Activated naive CD4-positive, alpha-beta T cell treated with anti-CD3 and anti-CD28 coated beads, Interleukin-2, amount 50 U/mL, for 72 hours (primary cell): ENCODE measurements at places on chromosomes 7 and 10. TPM values are rescaled to one million over a fixed set of nuclear protein-coding genes. Genes with fewer than 3 reads are reported as not detected.

The LRIT2 gene
- total RNA-seq: not detected

GRCh38 chr7:18294411-18294810 is 201.1 kb upstream of the HDAC9 start:
- no peak for DNase-seq

The MTERF1 gene
- 18.3 TPM for total RNA-seq

The WNT8B gene
- total RNA-seq: 0.45 TPM

The SPAM1 gene
- total RNA-seq: not detected

The RNF148 gene
- total RNA-seq: not detected

DNA sequence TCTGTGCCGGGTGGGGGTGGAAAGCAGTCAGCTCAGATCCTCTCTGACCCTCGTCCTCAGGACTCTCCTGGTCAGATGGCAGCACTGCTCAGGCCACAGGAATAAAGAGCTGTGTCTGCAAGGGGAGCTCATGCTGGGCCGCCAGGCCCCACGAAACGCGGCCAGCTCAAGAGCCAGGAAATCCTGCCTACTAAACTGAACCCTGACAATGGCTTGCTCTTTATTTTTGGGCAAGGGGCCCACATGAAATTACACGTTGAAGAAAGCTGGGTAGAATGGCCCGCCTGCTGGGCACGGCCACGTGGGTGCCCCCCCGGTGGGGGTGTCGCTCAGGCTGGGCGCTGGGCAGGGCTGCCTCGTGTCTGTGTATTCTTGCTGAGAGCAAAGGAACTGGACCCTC is 103.0 kb downstream of the ITIH5 start:
- DNase-seq: no peak

- DNase-seq: no peak
Observed at GRCh38 chr7:139762886-139763285, 14.9 kb downstream of the HIPK2 start.

- no peak for DNase-seq
Observed at GRCh38 chr10:88874281-88874680, 5.8 kb upstream of the STAMBPL1 start.

GRCh38 chr7:66557214-66558200 is 71.2 kb upstream of the KCTD7 start:
- DNase-seq: peak; percentile 85

- DNase-seq: no peak
Observed at GRCh38 chr7:40611095-40611871, 476.5 kb downstream of the SUGCT start.

DNA sequence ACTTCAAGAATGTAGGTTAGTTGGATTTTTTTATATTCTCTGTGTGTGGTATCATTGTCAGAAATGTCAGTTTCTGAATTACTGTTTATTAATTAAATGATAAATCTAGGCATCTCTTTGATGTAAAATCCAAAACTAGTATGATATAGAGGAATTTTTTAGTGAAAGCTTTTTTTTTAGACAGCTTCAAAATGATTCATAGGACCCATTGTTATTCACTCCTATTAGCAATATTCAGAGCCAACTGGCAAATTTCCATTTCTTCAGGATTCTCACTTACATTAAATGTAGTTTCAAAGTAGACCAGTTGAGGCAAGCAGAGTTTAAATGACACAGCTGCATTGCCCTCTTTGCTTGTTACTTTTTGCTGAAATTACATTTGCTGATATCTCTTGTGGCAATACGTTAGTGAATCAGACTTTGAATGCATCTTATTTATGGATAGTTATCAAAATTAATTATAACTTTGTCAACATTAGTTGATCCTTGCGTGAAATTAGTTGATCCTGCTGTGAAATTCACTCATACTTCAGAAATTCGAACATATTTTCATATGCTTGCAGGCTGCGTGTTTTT is 20.3 kb downstream of the ZNF277 start:
- DNase-seq: no peak

GRCh38 chr7:109926738-109927137 is 1164.2 kb upstream of the LRRN3 start:
- DNase-seq: no peak

The CBX3 gene
- total RNA-seq: 212 TPM

GRCh38 chr10:78995987-78996791 is 72.6 kb upstream of the ZMIZ1 start:
- no peak for DNase-seq

The SCART1 gene
- 3.8 TPM for total RNA-seq

DNA sequence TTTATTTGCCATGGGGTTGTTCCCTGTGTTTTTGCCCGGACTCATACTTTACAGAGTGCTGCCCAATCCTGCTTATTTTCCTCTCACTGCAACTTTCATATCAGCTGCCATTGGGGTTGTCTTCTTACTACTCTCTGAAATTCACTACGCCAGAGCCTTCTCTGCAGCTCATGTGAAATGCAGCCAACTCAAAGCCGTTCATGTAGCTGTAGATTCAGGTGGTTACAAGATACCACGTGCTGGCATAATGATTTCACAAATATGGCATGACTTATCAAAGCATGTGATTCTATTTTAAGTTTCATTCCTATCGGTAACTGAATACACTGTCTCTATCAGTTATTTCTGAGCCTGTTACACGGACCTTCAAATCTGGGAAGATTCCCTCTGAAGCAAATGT is 130.3 kb upstream of the WNT16 start:
- no peak for DNase-seq

GRCh38 chr7:128791972-128792327 is 182 bp downstream of the CCDC136 start:
- DNase-seq: no peak

DNA sequence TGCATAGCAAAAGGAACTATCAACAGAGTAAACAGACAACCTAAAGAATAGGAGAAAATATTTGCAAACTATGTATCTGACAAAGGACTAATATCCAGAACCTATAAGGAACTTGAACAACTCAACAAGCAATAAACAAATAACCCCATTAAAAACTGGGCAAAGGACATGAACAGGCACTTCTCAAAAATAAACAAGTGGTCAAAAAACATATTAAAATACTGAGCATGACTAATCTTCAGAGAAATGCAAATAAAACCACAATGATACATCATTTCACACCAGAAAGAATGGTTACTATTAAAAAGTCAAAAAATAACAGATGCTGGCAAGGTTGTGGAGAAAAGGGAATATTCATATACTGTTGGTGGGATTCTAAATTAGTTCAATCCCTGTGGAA is 17.1 kb downstream of the MAGI2 start:
- no peak for DNase-seq

The TMEM213 gene
- total RNA-seq: 0.18 TPM

GRCh38 chr7:74233655-74234285 is 20.4 kb downstream of the RFC2 start:
- no peak for DNase-seq

GRCh38 chr10:8044908-8045725 is 9.4 kb upstream of the GATA3 start:
- DNase-seq: no peak

The SLC26A5 gene
- total RNA-seq: not detected

GRCh38 chr7:149415391-149416071 is 45.3 kb downstream of the ZNF777 start:
- DNase-seq: no peak

GRCh38 chr7:24718977-24719491 is 38.2 kb downstream of the GSDME start:
- DNase-seq: no peak

DNA sequence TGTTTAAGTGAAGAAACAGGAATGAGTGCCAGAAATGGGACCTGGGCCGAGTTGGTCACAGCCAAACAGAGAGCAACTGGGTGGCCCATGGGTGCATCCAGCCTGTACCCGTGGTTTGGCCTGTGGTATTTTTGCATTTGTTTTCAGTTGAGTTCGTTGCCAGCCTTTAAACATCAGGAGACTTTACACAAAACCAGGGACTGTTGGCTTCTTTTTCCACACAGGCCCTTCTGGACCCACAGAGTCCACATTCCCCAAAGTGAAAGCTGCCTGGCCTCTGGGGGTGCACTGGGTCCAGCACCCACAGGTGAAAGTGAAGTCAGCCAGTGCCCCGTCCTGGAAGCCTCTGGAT is 54.1 kb upstream of the TNS3 start:
- no peak for DNase-seq
